Stimulated activated CD4-positive, alpha-beta T cell treated with anti-CD3 and anti-CD28 coated beads, Interleukin-4, amount 100 ng/mL, for 1 hour (primary cell): ENCODE measurements at places on chromosomes 6 and 20.

DNA sequence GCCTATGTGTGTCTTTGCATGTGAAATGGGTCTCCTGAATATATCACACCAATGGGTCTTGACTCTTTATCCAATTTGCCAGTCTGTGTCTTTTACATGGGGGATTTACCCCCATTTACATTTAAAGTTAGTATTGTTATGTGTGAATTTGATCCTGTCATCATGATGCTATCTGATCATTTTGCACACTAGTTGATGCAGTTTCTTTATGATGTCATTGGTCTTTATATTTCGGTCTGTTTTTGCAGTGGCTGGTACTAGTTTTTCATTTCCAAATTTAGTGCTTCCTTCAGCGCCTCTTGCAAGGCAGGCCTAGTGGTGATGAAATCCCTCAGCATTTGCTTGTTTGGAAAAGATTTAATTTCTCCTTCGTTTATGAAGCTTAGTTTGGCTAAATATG lies 555.2 kb upstream of the BTBD3 start:
- no peak for DNase-seq

GRCh38 chr6:170089963-170090362 lies 200.9 kb downstream of the DLL1 start:
- no peak for DNase-seq

- DNase-seq, result no peak
Measured at GRCh38 chr20:31811796-31812728, 7.1 kb upstream of the MYLK2 start.

- DNase-seq, result no peak
Measured at GRCh38 chr20:15252304-15252703, 914.9 kb upstream of the FLRT3 start.

- no peak for DNase-seq
Measured at GRCh38 chr20:63418617-63419016, 53.8 kb downstream of the KCNQ2 start.

DNA sequence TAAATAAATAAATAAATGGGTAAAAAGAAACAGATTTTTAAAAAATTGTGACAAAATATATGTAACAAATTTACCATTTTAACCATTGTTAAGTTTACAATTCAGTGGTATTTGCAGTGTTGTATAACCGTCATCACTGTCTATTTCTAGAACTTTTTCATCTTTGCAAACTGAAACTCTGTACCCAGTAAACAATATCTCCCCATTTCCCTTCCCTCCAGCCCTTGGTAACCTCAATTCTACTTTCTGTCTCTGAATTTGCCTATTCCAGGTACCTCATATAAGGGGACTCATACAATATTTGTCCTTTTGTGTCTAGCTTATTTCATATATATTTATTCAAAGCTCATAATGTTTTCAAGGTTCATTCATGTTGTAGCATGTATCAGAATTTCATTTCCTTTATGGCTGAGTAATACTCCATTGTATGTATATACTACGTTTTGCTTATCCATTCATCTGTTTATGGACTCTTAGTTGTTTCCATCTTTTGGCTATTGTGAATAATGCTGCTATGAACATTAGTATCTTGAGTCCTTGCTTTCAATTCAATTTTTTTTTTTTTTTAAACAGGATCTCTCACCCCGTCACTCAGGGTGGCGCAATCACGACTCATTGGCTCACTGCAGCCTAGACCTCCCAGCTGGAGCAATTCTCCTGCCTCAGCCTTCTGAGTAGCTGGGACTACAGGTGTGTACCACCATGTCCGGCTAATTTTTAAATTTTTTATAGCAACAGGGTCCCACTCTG lies 8.9 kb downstream of the MANBAL start:
- DNase-seq, result no peak

GRCh38 chr6:165439928-165440554 lies 130.6 kb upstream of the C6orf118 start:
- DNase-seq, result no peak

DNA sequence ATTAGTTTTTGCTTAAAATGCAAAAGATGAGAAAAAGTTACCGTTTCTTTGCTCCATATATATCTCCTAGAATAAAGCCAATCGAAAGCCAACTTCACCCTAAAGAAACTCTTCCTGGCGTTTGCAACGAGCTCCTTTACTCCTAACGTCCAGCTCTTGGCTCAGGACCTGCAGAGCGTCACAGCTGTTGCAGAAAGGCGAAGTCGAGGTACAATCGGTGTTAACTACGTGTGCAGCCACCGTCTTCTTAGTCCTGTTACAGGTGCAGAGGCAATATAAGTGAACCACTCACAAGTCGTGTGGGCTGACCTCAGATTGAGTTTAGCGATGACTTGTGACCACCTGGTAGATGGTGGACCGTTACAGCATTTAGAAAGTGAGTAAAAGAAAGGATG lies 113.1 kb downstream of the TRIM27 start:
- no peak for DNase-seq

GRCh38 chr6:116330511-116330910 lies 40.2 kb upstream of the DSE start:
- DNase-seq, result no peak

- DNase-seq, result peak; percentile 67
Measured at GRCh38 chr20:62651285-62652021, 9.2 kb downstream of the SLCO4A1 start.

GRCh38 chr6:63940056-63940455 lies 304.5 kb downstream of the PHF3 start:
- no peak for DNase-seq

DNA sequence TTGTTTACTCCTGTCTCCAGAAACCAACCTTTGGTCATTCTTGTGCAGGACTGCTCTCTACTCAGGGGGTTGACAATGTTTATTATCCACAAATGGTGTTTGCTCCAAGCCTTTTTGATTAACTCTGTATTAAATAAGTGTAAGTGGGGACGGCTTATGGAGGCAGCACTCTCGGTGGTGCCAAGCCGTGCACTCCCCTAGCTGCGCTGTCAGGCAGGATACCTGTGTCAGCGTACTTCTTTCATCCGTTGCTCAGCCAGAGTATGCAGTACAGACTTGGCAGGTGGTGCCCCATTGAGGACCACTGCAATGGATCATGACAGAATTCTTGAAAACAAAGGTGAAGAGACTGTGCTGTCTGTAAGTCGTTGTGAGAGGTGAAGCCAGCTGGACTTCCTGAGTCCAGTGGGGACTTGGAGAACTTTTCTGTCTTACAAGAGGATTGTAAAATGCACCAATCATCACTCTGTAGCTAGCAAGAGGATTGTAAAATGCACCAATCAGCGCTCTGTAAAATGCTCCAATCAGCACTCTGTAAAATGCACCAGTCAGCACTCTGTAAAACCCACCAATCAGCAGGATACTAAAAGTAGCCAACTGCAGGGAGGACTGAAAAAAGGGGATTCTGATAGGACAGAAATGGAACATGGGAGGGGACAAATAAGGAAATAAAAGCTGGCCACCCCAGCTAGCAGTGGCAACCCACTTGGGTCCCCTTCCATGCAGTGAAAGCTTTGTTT lies 480.0 kb downstream of the MEI4 start:
- DNase-seq, result no peak

- no peak for DNase-seq
Measured at GRCh38 chr20:41408156-41408794, 41.7 kb upstream of the EMILIN3 start.

DNA sequence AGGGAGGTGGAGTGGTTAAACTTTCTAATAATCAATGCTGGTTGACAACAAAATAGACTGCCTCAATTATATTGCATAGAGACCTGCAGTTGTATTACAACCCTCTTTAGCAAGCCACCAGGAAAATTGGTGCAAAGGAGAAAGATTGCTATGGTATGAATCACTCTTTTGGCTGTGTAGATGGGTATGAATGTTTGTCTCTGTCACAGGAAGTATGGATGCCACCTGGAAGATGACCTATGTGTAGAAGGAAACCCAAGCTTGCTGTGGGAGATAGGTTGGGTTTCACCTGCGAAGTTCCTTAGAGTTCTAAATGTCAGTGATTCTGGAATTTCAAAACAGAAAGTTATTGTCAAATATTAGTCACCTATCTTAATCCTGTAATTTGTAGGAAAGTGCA lies 134.6 kb downstream of the SOBP start:
- no peak for DNase-seq

- no peak for DNase-seq
Measured at GRCh38 chr6:52393780-52394179, 26.4 kb upstream of the EFHC1 start.

DNA sequence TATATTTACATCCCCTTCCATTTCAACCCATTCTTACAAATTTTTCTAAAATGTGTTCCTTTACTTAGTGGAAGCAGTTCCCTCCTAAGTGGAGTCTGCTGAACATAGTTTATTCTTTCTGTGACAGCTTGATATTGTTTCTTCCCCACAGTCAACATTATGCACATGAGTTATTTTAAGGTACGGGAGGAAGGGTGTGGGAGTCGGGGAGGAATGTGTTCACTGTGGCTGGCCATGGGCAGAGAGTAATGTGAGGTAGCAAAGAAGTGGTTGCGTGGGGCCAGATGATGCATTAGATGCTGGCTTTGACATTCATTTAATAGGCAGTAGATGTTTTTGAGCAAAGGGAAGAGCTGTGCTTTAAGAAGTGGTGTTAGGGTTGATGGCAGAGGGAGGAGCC lies 98.5 kb downstream of the ARMC2 start:
- no peak for DNase-seq

DNA sequence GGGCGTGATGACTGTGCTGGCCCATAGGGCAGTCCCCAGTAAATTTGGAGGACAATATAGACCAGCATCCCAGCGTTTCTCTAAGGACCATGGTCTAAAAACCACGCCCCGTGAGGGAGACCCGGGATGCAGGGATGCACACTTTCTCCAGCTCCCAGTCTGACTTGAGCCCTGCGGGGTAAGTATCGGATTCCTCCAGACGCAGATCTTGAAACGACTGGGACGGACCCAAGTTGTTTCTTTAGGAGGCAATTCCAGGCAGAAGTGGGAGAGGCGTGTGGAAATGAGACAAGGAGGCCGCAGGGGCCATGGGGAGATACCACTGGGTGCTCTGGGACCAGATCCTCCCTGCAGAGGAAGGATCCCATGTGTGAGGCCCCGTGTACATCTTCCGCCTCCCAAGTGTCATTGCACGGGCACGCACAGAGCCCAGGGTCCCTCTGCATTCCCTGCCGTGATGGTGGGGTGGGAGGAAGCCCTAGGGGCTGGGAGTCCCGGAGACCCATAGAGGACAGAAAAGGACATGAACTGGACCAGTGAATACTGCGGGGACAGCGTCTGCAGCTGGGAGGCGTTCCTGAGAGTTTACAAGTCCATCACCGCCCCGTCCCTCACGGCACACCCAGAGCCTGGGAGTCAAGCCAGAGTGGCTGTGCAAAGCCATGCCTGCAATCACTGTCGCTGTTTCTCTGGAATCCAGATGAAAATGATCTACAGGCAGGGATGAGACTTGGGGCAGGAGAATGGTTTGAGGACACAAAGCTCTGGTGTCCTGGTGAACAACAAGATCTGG lies 522.9 kb downstream of the CDH26 start:
- DNase-seq, result no peak

GRCh38 chr20:58749098-58749769 lies 56.6 kb downstream of the NPEPL1 start:
- DNase-seq, result no peak

DNA sequence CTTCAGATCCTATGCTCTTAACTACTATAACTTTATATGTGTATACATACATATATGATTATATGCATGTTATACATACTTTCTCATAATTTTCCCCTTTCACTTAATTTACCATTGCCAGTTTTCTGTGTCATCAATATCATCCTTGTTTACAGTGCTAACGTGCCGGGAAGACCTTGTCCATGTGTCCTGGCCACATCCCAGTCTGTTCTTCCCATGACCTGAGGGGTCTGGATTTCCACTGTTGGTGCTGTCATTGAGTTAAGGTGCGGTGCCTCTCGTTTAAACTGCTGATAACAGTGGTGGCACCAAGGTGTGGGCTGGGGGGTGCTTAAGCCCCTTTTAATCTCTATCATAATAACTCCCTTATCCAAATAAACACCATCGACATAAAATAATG lies 8.5 kb upstream of the SDCBP2 start:
- no peak for DNase-seq

DNA sequence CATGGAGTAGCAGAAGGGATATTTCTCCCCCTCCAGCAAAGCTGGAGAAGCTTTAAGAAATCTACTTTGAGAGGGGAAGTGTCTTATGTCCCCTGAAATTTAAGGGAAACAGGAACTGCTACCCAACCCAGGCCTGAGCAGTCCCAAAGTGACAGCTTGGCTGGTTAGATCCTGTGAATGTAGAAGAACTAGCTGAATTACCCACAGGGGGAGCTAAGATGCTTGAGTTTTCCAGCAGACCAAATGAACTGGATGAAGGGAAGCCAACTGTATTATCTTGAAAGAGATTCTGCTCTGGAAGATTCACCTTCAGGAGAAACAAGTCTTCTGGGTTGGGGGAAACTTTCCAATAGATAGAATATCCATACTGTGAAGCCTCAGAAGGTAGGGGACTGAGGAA lies 303.3 kb upstream of the MMS22L start:
- no peak for DNase-seq

- DNase-seq, result no peak
Measured at GRCh38 chr6:63677282-63677681, 41.7 kb downstream of the PHF3 start.

- DNase-seq, result no peak
Measured at GRCh38 chr20:58064411-58065010, 163.9 kb downstream of the ANKRD60 start.
